Stimulated activated CD4-positive, alpha-beta T cell treated with anti-CD3 and anti-CD28 coated beads, Interleukin-15, amount 100 ng/mL, for 48 hours (primary cell): ENCODE measurements at places on chromosomes 4 and X.

DNA sequence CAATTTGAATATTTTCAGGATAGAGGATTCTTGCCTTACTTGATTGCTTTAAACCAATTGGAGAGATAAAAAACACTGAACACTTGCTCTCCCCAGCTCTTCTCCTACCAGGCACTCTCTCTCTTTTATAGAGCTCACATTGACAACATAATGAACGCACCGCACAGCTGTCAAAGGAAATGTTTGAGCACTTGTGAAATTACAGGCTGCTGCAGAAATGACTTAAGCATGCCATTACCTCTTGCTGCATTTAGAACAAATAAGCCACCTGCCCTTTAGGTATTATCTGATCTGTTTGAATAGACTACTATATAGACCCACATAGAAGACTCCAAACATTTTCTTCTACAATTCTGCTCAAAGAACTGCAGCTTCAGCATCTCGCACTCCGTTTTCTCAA, 227.7 kb downstream of the C4orf33 start:
- no peak for DNase-seq

DNA sequence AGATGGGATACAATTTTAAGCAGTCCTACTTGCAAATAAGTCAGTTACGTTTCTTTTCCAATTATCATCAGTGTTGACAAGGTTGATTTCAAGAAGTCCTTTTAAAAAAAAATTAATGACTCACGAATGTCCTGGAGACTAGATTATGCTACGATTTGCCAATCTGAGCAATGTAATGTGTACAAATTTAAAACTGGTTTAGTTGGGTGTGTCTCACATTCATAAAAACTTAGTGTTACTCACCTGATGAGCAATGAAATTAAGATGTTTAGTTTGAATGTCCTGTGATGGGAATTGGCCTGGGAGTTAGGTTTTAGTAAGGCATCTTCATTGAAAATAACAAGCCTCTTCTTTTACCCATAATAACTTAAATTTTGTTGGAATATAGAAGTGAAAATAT, 136.7 kb upstream of the POF1B start:
- DNase-seq: no peak

DNA sequence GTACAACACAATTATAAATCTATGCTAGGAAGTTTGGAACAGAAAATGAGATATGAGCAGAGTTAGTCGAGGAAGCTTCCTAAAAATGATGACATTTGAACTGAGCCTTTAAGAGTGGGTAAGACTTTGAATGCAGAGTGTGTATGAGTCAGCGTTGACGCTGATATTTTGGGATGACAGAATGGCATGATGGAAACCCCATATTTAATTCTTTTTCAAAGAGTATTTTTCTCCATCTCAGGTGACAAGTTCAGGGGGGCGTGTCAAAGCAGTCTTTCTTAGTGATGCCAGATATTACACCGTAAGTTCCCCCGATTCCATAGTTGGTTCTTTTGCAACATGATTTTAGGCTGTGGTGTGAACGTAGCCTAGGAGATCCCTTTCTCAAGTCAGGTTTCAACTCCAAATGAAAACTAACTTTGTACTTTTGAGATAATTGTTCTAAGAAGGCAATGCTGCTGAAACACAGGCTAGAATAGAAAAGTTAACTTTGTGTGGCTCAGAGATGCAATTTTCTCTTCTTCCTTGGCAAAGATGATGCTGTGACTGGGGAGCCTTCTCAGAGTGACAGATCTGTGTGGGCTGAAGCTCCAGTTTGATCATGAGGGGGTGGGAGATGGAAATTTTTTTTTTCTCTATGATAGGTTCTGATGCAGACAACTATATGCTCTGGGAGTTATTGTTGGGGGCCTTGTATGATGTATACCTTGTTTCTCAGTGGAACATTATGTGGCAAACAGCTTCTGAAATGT, 59.2 kb downstream of the GLUD2 start:
- DNase-seq: no peak

DNA sequence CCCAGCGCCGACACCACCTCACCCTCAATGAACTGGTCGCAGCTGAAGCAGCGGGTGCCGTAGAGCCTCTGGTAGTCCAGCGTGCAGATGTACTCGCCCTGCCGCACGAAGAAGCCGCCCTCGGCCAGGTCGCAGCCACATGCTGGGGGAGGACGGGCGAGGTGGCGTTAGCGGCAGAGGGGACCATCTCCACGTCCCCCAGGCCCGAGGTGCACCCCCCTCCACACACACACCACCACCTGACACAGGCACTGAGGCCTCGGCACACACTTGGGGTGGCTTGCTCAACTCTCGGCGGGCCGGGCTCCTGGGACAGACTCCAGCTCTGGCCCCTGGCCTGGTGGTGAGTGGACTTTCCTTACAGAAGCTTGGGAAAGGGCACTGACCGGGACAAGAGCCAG, 61.5 kb downstream of the ABLIM2 start:
- DNase-seq: no peak

- no peak for DNase-seq
Observed at GRCh38 chrX:94834226-94834625, 1160.2 kb downstream of the FAM133A start.

- no peak for DNase-seq
Observed at GRCh38 chrX:7285765-7286164, 137.8 kb upstream of the PUDP start.

GRCh38 chr4:75729836-75730235, 5.5 kb downstream of the USO1 start:
- no peak for DNase-seq

- no peak for DNase-seq
Observed at GRCh38 chr4:71187404-71188155, 151.2 kb upstream of the SLC4A4 start.

DNA sequence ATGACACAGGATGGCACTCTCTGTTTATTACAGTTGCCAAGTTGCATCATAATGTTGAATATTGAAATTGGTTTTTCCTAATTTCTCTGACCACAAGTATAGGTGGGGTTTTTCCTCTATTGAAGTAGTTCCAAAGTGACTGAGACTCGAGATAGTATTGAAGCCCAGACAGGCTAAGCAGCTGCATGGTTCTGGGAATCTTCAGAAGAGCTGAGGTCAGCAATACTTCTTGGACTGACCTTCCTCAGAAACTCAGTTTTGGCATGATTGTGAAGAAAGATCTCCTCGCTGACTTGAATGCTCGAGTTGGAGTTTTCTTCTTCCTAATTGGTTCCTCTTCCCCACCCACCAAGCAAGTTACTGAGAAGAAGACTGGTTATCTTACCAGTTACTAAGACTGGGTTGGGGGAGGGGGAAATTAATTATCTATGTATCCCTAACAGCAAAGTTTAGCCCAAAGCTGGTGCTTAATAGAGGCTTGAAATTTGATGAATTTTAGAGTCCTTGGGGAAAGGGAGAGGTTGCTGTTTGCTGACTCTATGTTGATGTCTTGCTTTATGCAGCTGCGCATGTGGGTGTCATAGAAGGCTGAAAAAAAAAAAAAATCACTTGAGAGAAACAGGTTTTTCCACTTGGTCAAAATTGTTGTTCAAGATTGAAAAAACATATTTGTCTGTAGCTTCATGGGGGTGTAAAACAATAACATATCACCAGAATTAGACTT, 91.1 kb downstream of the P2RY10 start:
- DNase-seq: no peak

- DNase-seq: no peak
Observed at GRCh38 chrX:8189096-8189830, 18.2 kb upstream of the VCX2 start.

DNA sequence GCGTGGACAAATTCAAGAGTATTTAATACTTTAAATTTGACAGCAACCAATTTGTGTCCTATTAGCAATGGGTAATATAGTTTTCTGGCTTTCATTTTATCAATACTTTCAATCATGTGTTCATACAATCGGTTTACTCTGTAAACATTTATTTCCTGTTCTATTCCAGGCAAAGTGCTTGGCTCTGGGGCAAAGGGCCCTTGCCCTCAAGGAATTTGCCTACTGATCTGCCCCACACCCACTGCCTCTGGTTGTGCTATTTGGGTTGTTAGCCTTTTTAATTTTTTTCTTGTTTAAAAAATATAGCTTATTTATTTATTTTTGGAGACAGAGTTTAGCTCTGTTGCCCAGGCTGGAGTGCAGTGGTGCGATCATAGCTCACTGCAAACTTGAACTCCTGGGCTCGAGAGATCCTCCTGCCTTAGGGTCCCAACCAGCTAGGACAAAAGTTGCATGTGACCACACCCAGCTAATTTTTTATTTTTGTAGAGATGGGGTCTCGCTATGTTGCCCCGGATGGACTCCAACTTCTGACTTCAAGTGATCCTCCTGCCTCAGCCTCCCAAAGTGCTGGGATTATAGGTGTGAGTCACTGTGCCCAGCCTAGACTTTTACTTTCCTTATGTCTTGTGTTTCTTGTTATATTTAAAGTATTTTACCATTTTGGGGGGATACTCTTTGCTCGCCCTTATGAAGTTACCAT, 30.7 kb upstream of the CBR4 start:
- DNase-seq: no peak

- no peak for DNase-seq
Observed at GRCh38 chrX:153714256-153714655, 9.9 kb downstream of the BCAP31 start.

DNA sequence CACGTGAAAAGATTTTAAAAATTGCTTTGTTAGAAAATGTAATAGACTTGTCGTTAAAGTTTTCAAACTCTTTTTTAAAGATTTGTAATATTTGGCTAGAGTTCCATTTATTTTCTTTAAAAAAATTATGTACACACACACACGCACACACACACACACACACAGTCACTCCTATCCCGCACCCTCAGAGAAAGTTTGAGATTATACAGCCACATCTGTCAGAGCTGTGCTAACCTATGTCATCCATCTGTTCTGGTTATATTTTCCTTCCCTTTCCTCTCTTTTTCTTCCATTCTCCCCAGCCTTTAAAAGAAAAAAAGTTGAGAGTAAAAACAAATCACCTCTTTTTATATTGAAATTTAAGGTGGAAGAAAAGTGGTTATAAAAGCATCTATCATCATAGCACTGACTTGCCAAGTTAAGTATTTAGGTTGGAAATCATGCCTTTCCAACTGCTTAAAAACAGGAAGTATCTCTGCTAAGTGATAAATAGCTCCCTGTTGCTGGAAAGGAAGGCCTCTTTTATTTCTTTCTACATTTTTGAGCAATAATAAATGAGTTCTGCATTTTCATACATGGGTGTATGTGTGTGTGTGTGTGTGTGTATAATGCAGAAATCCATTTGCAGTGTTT, 163.3 kb upstream of the SPRY1 start:
- DNase-seq: no peak

DNA sequence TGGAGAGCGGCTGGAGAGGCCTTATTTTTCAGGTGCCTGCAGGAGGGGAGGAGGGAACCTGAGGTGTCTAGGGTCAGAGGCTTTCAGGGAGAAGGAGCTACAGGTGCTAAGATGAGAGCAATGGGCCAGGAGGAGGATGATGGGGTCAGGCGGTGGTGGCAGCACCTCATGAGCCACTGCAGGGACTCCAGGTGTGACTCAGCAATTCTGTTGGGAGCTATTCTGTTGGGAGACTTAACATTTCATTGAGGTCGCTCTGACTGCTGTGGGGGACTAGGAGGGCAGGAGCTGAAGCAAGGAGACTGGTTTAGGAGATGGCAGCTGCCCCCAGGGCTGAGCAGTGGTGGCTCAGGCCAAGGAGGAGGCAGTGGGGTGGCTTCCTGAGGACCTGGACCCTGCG, 65.0 kb downstream of the CLDN34 start:
- no peak for DNase-seq

DNA sequence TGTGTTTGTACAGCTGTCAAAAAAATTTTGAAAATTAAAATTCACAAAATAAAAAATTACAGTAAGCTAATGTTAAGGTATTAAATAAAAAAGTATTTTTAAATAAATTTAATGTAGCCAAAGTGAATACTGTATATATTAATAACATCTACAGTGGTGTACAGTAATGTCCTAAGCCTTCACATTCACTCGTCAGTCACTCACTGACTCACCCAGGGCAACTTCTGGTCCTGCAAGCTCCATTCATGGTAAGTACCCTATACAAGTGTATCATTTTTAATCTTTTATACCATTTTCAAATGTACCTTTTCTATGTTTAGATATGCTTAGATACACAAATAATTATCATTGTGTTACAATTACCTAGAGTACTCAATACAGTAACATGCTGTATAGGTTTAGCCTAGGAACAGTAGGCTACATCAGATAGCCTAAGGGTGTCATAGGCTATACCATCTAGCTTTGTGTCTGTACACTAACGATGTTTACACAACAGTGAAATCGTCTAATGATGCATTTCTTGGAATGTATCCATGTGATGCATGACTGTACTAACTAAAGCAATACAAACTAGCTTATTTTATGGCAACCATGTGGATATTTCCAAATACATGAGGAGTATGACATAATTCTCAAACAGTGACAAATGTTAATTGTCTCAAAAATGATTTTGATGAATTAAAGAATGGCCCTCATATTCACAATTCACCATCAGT, 13.7 kb downstream of the DDX60 start:
- DNase-seq: no peak

DNA sequence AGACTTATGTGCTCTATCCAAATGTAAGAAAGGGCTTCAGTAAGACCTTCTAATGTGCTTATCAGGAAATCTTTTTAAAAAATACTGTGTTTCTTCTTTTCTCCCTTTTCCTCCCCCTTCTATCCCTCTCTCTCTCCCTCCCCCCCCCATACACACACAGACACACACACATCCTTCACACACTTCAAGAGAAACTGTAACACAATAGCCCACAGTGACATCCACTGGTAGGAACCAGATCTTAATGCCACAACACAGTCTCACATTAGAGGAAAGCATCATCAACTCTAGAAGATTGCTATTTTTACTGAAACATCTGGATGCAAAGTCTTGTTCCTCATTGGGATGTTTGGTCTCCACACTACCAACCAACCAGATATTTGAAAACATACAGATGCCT, 4.6 kb downstream of the PCDH19 start:
- DNase-seq: no peak

DNA sequence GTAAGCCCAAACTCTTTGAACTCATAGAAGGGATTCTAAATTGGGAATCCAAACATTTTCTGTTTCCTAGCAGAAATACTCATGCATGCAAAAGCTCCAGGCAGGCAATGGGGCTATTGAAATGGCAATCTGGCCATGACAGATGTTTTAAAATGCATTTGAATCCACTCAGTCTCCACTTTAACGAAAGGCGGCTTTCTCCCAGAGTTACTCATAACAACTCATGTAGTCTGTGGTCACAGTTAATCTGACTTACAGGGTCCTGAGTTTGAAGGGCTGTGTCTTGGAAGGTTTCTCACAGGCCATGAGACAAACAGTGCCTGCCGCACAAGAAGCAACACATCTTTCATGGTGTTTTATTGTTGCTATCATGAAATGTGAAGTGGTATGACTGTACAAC, 185.7 kb downstream of the AMELX start:
- no peak for DNase-seq
